ENCODE measurements at places on chromosomes 6 and 20.

DNA sequence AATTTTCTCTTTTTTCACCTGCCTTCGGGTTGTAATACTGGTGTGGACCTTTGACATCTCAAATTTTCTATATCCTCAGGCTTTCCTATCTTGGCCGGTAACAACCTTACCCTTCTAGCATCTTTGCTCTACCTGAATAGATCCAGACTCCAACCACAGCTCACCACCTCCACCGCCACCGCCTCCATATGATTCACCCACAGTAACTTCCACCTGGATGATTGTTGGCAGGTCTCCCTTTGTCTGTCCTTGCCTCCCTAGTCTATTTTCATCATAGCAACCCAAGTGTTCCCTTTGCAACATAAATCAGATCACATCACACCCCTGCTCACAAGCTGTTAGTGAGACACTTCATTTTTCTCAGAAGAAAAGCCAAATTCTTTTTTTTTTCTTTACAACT lies 525.8 kb upstream of the POU3F2 start:
- DNase-seq, result no peak

DNA sequence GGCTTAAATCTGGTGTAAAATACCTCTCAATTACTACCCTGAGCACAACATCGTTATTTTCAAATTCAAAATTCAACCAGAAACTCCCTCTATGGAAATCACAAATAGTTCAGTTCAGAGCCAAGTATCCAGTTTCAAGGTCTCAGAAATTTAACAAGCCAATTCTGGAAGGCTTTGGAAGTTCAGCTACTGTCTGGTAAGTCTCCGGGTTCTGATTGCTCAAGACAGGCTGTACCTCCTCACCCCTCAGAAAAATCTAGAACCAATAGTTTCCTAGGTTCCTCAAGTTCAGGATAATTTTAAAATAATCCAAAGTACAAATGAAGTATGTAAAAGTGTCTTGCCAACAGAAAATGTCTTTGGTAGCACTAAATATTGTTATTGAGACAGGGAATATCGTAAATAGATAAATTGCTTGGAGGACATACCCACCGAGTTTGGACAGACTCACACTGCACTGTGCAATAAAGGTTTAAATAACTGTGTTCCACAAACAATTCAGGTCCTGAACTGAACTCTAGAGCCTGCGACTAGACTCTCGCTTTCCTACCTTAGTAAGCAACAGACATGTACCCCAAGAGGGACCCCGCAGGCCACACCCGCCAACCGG lies 729 bp downstream of the ATG5 start:
- no peak for DNase-seq

GRCh38 chr6:26258212-26258977 lies 106.6 kb upstream of the BTN3A2 start:
- no peak for DNase-seq

DNA sequence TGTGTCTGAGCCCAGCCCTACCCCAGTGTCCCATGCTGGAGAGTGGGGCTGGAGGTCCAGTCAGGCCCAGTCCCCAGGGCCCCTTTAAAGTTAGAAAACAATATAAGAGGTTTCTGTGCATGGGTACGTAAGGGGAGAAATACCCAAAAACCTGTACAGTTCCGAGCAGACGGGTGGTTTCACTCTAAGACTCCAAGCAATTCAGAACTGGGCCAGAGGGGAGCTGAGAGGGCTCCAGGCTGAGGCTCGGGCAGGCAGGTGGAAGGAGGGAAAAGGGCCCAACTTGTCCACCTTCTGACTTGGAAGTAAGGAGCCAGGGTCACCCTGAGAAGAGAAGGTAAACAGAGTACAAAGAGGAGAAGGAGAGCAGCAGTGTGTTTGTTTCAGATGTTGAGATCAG lies 296.0 kb downstream of the CDH4 start:
- no peak for DNase-seq

DNA sequence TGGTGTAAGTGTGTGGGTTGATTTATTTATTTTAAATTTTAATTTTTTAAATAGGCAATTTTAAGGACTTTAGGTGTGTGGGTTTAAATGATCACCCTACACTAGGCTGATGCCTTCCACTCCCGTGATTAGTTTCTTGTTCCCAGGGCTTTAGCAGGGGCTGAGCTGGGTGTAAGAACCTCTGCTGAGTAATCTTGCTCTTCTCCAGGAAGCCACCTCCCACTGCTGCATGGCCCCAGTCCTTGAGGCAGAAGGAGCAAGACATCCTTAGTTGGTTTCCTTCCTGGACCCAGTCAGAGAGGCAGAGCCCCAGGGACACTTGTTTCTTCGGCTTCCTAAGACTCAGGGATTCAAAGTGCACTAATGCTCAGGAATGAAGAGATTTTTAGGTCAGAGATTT lies 19.8 kb upstream of the CDC5L start:
- no peak for DNase-seq

GRCh38 chr6:52130440-52130839 lies 43.0 kb upstream of the PKHD1 start:
- DNase-seq, result no peak

- DNase-seq, result no peak
Observed at GRCh38 chr20:1122388-1123315, 4.2 kb downstream of the PSMF1 start.

DNA sequence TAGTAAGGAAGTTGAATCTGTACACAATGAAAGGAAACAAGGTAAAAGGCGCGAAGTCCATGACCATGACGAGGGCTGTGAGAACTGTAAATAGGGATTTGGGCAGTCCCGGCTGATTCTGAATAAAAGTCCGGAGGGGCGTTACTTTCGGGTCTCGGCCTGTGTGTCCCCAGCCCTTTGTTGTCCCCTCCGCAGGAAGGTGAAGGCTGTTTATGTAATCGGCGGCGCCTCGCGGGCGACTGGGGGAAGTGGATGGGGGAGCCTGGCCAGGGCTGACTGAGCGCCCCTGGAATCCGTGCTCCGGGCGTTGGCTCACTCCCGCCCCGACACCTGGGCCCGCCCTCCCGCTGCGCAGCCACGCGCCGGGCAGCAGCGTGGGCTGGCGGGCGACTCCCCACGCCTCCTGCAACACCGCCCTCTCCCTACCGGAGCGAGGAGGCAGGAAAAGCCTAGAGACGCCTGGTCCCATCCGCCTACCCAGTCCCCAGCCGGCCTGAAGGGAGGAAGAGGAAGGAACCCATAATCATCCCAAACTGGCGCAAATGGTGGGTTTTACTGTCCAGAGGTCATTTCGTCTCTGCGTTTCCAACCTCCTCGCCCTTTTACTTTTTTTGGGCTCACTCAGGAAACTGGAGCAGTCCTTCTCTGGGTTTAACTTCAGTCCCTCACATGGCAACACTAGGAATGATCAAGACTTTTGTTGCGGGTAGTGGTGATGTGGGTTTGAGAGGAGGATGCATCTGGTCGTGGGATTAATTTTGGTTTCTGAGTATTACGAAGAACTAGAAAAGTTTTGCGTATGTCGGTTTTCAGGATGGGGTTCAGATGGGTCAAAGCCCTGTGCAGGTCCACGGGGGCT lies 12.1 kb downstream of the TRIM31 start:
- no peak for DNase-seq

DNA sequence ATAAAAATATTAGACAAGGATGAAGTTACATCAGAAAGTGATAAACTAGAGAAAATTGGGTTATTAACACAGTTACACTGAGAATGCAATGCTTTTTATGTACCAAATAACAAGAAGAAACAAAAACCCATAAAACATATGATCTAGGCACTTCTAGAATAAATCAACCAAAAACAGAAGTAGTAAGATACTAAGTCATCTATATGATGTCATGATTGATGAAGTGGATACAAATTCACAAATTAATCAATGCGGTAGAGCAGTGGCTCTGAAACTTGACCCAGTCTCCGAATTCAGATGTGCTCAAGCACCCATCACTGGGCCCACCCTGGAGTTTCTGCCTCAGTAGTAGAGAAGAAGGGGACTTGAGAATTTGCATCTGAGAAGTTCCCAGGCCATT lies 112.1 kb upstream of the SSTR4 start:
- DNase-seq, result no peak

DNA sequence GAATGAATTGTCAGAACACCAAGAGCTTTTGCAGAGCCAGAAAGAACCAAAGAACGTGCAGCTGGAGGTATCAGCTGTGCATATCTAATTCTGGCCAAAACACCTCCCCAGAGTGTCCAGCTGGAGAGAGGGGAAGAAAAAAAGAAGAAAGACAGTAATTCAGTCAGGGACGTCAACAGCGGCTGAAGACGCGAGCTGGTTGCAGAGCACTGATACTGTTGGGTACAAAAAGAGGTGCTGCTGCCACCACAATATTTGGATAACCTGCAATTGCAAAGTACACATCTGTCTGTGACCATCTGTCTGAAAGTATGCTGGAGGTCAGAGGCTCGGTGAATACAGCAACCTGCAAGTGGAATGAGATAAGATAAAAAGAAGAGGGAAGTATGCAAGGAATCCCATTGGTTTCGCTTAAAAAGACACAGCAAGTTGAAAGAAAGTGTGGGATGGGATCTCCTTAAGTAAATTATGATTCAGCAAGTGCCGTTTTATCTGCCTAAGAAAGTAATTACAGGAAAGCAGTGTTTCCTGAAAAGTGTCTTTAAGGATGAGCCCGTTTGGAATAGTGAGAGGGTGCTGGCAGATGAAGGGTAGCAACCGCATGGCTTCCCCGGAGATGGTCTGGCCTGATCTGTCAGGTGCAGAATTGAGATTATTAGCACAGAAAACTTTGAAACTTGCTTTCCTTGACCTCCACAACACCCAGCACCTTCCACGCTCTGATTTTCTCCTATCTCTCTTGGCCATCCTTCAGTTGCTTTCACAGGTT lies 189.9 kb upstream of the PRDM1 start:
- DNase-seq, result no peak

GRCh38 chr20:24805456-24806238 lies 143.4 kb upstream of the CST7 start:
- DNase-seq, result no peak

DNA sequence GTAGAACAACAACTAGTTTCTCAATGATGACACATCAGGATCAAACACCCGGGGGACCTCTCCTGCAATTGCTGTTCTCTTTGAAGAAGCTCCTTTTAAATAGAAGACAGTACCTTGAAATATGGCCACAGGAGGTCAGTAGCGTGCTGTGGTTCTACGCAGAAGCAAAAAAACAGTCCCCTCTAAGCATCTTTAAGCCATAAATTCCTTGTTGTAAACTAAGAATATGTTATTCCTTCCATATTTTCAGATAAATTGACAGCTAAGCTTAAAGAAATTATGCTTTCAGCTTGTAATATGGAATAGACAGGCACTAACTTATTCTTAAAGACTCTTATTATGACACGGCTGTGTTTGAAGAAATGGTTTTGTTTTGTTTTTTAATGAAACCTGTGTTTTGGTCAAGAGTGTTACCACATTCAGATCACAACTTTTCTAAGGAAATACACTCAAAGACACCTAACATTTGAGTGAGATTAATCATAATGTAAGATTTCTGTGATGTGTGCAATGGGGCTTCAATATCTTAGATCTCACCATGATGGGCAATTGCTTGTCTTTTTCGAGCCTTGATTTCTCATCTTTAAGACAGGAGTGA lies 49.7 kb upstream of the IL20RA start:
- DNase-seq, result peak; percentile 67
